Activated CD8-positive, alpha-beta memory T cell treated with anti-CD3 and anti-CD28 coated beads, Interleukin-2, amount 50 U/mL, for 48 hours (primary cell): ENCODE measurements at places on chromosomes 16 and 17.
A peak's percentile ranks its signal among the peaks of the same experiment; 100 is the strongest.

DNA sequence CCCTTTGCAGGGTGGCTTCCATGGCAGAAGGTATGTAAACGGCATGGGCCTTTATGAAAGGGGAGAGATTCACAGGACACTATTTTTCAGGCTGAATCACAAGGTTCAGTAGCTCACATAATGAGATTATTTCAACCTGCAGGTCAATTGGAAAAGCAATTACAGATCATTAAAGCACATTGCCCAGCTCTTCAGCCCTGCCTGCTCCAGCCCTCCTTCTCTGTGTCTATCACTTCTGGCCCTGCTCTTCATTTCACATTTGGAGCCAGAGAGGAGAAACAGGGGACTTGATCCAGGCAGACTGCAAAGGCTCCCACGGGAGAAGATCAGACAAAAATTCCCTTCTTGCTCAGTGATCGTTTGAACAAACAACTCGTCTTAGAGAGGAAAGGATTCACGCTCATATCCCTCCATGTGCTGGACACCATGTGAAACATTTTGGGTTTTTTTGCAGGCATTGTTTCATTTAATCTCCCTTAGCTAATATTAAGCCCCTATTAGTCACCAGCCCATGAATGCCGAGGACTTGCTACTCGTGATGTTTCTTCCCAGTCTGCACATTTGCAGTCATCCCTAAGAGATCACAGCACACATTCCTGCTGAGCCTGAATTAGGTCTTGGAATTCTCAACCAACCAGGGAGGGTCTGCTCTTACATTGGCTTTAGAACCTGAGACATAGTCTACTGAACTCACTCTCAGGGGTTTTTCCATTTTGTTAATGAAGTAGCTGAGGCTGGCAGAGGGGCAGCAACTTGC lies 443.9 kb upstream of the CCL2 start:
- DNase-seq: no peak

DNA sequence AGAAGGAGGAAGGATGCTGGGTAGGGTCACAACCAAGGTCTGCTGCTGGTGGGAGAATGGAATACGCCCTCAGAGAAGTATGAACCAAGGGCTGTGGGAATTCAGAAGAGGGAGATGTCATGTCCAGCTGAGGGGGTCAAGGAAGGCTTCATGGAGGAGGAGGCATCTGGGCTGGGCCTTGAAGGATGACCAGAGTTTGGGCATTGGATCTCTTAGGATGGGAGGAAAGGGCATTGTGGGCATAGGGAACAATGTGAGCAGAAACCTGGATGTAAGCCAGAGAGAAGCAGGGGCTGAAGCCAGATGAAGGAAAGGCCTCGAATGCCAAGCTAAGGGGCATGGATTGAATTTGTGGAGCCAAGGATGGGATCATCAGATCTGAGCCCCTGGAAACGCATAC lies 49.2 kb upstream of the MAP3K14 start:
- peak; percentile 32 for DNase-seq

GRCh38 chr17:61404663-61404912 lies 4.9 kb downstream of the TBX2 start:
- DNase-seq: no peak

- no peak for DNase-seq
Measured at GRCh38 chr17:41913798-41914197, 5.0 kb downstream of the ACLY start.

- DNase-seq: no peak
Measured at GRCh38 chr16:89523680-89524344, 15.6 kb downstream of the SPG7 start.

DNA sequence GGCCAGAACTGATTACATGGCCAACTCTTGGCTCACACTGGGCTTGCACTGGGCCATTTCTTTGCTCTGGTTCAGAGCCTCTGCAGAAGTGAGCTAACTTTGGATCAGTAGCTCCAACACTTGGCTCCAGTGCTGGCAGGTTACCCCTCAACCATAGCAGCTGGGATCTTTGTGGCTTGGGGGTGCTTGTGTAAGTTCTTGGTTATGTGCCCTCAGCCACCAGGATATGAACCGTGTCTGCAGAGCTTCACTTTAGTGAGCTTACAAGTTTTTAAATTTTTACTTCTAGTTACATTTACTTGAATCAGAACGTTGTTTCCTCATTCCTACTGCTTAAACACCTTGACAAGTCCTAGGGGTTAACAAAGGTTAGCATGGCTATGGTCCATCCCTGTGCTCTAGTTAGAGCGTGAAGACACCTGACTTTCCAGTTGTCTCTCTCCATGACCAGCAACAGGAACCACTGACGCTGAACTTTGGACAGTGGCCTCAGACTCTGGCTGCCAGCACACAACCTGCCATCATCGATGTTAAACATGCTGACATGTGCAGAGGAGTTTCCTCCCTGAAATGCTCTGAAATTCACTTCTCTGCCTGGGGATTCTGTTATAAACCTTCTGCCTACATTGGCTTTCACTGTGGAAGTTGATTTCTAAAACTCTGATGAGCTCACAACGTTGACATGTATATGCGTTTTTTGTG lies 4.1 kb downstream of the PDF start:
- no peak for DNase-seq

- DNase-seq: no peak
Measured at GRCh38 chr16:66175636-66176035, 190.9 kb upstream of the CDH5 start.

GRCh38 chr16:912322-912683 lies 58.5 kb downstream of the LMF1 start:
- no peak for DNase-seq

DNA sequence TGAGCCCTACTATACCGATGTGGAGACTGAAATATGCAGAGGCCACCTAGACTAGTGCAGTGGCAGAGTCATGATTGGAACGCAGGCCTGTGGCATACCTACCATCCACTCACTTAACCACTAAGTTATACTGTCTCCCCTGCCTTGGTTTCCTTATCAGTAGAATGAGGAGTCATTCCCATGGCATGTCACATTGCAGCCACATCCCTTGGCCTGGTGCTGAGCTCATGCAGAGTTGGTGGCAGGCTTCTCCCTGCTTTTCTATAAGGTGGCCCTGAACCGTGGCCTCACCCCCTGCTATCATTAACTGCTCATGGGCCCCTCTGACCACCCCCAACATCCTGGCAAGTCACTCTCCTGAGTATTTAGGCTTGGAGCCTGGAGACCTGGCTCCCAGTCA lies 212.5 kb downstream of the KATNIP start:
- DNase-seq: no peak

DNA sequence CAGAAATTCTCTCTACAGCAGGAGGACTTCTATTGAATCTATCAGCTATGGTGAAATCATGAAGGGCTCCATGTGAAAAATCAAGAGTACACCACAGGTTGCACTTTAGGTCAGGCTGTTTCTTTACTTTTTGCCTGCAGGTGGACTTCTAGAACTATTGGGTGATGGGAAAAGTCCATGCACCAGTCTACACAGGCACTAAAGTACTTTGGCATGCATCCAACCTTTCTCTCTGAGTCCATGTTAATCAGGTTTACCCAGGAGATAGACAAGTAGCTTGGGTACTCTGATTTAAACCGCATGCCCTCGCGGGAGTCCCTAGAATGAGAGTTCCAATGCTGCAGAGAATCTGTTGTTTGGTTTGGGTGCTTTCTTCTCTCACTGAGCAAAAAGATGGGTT lies 9.1 kb upstream of the ANKFN1 start:
- DNase-seq: no peak

DNA sequence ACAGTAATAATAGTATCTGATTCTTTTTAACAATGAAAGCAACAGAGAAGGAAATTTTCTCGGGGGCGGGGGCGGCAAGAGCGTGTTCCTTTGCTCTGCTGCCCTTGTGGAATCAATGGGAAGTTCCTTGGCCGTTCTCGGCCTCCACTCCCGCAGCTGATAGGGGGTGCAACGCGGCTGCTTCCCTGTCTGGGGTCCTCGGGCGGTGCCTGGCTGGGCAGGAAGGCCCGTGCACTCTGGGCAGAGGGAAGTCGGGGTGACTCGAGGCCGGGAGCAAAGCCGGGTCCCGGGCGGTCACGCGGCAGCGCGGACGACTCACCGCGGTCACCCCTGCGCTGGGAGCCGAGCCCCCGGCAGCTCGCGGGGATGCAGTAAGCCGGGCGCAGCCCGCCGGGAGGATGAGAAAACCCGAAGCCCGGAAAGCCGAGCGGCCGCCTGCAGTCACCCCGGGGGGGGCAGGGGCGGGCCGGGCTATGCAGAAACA lies 2.5 kb downstream of the TUBB3 start:
- DNase-seq: peak; percentile 53

GRCh38 chr16:69941251-69942098 lies 9.7 kb upstream of the CLEC18A start:
- no peak for DNase-seq

GRCh38 chr17:82287868-82288801 lies 14.6 kb upstream of the CSNK1D start:
- no peak for DNase-seq

- DNase-seq: no peak
Measured at GRCh38 chr16:89183463-89183862, 11.9 kb downstream of the CDH15 start.

DNA sequence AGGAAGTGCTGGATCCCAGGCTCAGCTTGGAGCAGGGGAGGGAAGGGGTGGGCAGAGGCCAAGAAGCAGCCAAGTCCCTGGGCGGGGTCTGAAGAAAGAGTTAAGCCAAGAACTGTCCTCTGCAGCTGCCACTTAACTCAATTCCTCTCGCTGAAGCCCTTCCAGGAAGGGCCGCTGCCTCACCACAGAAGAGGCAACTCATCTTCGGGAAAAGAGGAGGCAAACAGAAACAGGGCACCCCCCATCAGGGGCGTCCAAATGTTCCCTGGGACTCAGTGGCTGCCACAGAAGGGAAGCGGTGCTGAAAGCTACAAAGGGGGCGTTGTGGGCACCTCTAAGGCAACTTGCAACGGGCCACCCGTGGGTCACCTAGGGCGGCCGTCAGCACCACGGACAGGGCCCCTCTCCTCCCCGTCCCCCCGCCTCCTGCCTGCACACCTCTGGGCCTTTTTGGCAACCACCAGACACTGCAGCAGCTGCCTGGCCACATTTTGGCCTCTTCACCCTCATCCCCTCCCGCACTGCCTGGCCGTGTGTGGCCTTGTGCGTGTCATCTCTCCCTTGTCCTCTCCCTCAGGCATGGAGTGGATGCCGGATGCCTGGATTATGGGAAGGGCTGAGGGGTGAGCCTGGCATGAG lies 2.5 kb downstream of the TLCD3B start:
- no peak for DNase-seq

DNA sequence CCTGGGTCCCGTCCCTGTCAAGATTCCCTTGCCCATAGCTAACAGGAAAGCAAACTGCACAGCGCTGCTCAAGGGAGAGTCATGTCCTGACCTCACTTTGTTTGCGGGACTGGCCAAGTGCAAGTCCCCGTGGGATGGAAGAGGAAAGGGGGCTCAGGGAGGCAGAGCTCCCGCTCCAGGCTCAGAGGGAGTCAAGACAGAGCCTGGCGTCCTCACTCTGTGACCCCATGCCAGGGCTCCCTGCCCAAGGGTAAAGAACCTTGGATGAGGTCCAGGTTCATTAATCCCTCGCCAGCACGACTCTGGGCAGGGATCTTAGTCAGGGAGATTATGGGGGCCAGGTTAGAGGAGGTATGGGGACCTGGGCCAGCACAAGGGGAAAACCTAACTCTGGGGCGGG lies 51.5 kb upstream of the CBX4 start:
- no peak for DNase-seq

GRCh38 chr16:86029131-86029741 lies 130.3 kb downstream of the IRF8 start:
- DNase-seq: no peak
